ENCODE measurements at places on chromosomes 5 and 9.
A peak's percentile ranks its signal among the peaks of the same experiment; 100 is the strongest.

- no peak for DNase-seq
Measured at GRCh38 chr5:39021413-39021812, 52.8 kb downstream of the RICTOR start.

DNA sequence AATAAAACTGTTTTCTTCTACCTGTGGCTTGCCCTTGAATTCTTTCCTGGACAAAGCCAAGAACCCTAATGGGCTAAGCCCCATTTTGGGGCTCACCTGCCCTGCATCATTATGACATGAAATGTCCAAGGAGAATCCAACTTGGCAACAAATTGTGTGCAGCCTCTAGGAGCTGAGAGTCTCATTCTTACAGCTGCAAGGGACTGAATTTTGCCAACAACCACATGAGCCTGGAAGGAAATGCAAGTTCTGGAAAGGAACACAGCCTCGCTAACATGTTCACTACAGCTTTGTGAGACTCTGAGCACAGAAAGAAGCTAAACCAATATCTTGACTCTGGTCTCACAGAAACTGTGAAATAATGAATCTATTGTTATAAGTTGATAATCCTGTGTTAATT lies 94.8 kb upstream of the CDH12 start:
- DNase-seq, result no peak

DNA sequence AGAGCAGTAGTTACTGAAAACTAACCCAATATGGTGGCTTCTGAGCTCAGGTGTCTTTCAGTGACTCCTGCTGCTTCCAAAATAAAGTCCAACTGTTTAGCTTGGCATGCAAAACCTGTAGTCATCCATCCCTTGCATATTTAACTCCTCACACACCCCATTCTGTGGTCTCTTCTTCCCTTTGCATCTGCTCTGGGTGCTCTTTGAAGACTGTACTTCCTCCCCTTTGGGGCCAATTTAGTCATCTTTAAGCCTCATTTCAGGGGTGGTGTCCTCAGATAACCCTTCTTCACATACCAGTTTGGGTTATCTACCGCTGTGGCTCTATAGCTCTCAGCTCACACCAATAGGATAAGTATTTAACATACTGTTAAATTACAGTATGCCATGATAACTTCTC lies 209.9 kb upstream of the DMRT1 start:
- DNase-seq, result no peak

DNA sequence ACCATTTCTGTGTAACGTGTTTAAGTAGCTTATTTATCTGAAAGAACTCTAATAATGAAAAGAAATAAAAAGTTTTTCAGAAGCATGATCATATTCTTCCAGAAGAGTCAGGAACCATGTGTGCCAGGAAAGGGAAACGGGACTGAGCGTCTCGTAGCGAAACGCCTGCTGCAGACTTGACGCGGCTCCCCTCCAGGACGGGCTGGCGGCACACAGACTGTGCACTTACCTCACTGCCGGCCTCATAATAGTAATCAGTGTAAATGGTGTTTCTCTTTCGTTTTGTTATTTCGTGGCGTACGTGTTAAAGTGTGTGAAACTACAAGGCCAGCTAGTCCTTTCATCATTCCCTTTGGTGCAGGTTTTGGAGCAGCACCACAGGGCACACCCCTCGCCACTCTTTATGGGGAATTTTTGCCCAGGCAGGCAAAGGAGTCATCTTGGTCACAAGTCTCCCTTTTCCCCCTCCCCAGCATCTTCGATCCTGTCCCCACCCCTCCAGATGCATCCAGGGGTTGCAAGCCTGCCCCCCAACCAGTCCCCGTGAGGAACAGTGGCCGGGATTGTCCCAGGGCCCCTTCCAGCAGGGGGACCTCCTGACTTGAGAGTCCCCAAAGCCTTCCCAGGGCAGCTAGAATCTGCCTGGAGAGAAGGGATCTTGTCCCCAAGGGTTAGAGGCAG lies 233.1 kb downstream of the FANCC start:
- no peak for DNase-seq

DNA sequence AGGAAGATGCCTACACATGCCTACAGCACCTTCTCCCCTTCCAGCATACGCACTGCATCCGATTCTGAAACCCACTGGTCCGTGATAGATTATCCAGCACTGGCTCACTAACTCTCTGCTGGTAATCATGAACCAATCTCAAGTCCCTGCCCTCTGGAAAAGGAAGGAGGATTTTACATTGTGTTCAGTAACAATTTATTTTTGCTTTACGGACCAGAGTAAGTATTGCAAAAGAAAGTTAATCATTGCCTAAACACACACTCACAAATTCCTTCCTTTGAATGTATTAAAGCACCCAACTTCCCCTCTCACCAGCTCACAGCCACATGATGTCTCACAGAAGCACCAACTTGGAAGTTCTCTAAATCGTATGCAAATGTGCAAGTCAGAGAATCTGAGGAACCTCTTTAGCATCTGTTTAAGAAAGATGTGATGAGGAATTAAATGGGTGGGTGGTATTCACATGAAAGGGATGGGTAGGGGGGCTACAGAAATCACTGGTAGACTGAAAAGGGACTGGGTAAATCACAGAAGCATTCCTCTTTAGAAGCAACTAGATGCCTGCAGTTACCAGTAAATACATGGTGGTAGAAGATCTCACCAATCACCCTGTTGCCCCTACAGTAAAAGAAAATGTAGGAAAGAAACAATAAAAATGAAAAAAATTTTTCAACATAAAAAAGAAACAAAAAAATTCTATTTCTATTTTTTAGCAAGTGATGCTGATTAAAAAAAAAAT lies 8.4 kb downstream of the GNAQ start:
- no peak for DNase-seq

DNA sequence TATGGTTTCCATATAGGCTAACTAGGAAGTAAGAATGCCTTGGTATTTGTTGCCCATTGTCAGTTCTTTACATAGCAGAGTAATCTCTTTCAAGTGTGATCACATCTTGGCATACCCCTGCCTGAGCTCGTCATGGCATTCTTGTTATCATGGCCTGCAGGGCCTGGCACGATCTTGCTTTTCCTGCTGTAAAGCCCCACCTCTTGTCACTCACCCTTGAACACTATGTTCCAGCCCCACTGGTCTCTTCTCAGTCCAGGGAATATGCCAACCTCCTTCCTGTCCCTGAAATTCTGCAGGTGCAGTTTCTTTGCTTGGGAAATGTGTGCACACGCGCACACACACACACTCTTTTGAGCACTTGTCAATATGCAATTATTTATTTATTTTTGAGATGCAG lies 250.2 kb upstream of the DMRT1 start:
- DNase-seq, result no peak

DNA sequence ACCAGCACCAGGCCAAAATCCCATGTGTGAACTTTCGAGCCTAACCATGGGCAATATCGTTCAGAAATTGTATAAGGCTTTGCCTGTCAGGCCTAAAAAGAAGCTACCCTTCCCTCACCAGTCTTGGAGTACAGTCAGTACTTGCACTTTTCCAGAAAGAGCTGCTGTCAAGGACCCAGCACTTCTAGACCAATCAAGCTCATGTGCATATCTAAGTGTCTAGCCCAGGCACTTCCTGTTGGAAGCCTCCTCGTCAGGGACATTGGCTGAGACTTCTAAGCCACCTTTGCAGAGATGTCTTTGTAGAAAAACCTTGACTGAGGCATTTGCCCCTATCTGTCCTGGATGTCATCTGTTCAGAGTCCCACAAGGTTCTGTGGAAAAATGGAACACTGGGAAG lies 1930.5 kb downstream of the EFNA5 start:
- DNase-seq, result no peak

DNA sequence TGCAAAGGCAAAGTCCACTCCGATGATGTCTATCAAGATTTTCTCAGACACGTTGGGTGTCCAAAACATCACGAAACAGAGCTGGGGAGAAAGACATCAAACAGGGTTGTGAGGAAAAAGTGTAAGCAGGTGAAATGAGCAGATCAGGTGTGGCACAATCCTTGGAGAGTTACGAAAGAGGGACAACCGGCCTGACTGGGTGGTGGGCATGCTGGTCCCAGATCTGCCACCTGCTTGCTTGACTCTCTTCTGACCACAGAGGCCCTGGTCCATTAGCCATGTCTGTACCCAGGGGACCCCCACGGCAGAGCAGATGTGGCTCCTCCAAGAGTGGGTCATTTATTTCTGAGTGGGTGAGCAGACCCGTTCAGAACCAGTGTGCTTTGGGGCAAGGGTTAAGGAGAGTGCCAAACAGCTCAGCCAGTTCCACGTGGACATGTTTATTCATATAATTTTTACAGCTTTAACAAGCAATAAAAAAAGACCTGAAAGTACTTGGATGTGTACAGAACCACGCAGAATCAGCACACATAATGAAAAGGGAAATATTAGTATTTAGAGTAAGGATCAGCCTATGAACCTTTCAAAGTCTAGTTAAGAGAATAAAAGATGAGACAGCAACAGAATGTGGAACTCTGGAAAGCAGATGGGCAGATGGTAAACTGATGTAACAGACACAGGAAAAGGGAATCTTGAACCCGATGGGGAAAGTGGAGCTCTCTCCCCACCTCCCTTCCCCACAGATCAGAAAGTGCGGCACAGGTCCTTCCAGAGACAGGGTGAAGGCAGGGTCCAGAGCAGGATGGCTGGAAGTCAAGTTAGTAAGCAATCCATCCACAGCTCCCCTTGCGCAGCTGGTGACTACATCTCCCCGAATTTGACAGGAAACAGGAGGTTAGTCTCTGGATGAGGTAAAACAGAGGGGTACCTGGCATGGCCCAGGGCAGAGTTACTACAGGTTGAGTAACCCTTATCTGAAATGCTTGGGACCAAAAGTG lies 52.5 kb downstream of the OTULIN start:
- DNase-seq, result no peak

- DNase-seq, result no peak
Measured at GRCh38 chr5:10862085-10862484, 101.1 kb upstream of the DAP start.

DNA sequence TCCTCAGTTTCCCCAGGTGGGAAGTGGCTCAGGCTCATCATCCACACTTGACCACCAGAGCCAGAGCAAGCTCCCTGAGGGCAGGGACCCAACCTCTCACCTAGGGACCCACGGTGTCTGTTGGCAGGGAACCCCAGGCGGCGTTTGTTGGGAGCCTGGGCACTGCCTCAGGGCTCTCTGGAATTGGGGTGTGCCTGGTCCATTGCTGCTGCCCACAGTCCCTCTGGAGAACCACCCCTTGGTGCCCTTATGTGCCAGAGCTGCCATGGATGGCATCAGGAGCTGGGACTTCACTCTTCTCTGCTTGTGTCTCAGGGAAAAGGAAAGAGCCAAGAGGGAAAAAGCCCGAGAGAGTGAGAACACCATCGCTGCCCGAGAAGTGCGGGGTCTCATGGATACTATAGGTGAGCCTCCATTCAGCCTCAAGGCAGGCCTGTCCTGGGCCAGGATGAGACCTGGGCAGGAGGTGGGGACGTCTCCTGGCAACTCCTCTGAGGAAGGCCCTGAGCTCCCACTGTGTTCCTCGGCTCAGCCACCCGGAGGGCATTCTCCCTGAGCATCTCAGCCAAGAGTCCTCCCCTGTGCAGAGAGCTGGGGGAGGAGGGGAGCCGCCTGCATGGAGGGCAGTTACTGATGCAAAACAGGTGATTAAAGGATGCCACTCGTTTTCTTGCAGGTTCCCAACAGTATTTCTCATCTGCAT lies 4.5 kb downstream of the CCDC180 start:
- no peak for DNase-seq

- DNase-seq, result no peak
Measured at GRCh38 chr5:177130211-177131018, 3.2 kb upstream of the NSD1 start.

- DNase-seq, result no peak
Measured at GRCh38 chr5:146877178-146877681, 1.3 kb downstream of the PPP2R2B start.

DNA sequence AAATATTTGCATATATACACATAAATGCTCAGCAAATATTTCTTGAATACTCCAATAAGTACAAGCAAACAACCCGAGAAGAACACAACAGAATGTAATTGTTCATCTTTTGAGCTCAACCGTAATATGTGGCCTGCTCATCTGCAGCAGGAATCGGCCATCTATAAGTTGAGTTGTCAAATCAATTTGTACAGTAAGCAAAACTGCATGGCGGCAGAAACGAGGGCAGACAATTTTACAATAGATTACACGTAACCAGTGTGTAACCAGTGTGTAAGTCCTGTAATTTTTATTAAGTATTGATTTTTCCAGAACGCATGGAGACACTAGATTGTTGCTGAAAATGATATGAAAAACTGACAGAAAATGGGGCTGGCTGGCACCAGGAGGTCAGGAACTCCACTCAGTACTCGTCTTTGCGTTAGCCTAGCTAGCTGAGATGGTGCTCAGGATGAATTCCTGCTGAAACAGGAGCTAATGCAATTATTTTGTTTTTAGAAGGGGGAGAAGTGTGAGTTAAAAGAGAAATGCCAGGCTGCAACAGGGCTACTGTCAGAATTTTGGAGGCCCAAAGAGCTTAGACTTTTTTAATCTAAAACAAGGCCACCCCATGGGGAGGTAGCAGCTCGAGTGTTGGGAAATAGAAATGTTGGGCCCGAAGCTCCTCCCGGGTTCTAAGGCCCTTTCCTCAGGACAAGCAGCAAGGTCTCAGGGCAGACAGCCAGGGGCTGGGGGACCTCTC lies 682 bp downstream of the DHX29 start:
- DNase-seq, result no peak

GRCh38 chr5:177446200-177447065 lies at the start of gene PRR7:
Gene PRR7 (plus strand): TSS chr5:177446814. CDS start chr5:177455068, 8,254 bp downstream.
- peak; percentile 92 for DNase-seq

- DNase-seq, result no peak
Measured at GRCh38 chr5:151476016-151476415, 28.6 kb downstream of the SLC36A1 start.

DNA sequence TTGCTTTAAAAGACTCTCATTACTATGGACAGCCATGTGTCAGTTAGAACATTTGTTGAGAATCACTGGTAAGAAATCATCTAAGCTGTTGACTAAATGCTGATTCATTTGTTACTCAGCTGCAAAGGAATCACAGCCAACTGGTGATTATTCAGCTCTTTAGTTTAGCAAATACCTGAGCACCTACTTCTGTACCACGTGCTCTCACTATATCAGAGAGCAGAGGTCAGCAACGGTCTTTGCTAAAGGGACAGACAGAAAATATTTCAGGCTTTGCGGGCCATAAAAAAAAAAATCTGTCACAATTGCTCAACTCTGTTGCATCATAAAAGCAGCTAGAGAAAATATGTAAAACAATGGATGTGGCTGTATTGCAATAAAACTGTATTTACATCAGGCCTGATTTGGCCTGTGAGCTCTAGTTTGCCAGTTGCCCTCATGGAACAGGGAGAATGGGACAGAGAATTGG lies 377.6 kb downstream of the DNAH5 start:
- DNase-seq, result no peak

DNA sequence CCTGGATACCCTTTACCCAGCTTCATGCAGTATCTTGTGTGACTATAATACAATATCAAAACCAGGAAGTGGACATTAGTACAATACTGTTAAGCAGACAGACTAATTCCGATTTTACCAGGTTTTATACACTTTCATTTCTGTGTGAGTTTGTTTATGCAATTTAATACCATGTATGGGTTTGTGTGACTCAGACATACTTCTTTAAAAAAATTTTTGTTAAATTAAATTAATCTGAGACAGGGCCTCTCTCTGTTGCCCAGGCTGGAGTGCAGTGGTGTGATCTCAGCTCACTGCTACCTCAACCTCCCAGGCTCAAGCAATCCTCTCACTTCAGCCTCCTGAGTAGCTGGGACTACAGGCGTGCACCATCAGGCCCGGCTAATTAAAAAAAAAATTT lies 156.8 kb downstream of the GAPVD1 start:
- no peak for DNase-seq

Measured in T-helper 2 cell (primary cell).